ENCODE measurements at places on chromosomes 3 and 15. TPM values are rescaled to one million over a fixed set of nuclear protein-coding genes. Genes with fewer than 3 reads are reported as not detected.

Gene SAMD7
- not detected for total RNA-seq

Gene CISH
- 4.9 TPM for total RNA-seq

Gene GPR171
- total RNA-seq: not detected

Gene DPPA2
- 0.69 TPM for total RNA-seq

Gene ATR
- total RNA-seq: 20.3 TPM

Gene SLC24A5
- not detected for total RNA-seq

Gene NOX5
- total RNA-seq: not detected

Gene SLCO2A1
- 27.9 TPM for total RNA-seq

Gene EEFSEC
- 10.6 TPM for total RNA-seq

Gene SH2D7
- not detected for total RNA-seq

GRCh38 chr3:56884387-56884786, 82.6 kb upstream of the ARHGEF3 start:
- DNase-seq: no peak

- DNase-seq: no peak
These were observed 27.1 kb downstream of the CHST2 start for GRCh38 chr3:143146486-143147274.

- no peak for DNase-seq
These were observed 4.6 kb downstream of the MYRIP start for GRCh38 chr3:39814007-39814406.

GRCh38 chr3:171851660-171852058, 8.5 kb downstream of the TMEM212 start:
- no peak for DNase-seq

GRCh38 chr3:191753196-191753595, 292.2 kb downstream of the PYDC2 start:
- DNase-seq: no peak

- DNase-seq: no peak
These were observed 28.8 kb upstream of the ST3GAL6 start for GRCh38 chr3:98734306-98734705.

DNA sequence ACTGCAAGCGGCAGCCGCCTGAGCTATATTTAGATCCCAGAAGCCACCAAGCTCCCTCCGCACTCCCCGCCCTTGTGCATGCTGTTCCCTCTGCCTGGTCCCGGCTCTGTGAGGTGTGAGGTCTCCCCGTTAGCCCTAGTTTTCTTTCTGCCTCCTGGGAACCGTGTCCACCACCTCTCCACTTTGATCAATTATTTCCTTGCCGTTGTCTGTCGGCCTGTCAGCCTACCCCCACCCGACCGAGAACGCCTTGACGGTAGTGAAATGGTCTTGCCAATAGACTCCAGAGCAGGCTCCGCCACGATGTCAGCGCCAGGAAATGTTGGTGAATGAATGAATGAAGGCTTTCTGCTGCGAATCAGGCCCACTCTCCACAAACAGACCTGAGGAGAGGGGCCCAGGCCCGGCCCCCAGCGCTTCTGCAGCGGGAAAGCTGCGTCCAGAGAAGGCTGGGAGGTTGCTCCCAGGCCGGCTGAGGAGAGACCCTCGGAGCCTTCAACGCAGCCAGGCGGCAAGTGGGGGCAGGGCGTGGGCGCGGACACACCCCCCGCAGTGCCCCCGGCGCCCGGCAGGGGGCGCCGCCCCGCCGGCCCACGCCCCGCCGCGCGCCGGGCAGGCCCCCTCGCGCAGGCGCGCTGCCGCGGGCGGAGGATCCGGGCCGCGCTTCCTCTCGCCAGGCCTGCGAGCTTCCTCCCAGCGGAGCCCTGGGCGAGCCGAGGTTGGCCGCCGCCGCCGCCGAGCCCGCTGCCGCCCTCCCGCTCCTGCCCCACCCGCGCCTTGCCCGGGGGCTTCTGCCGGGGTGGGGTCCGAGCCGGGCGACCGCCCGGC, at the start of gene CSK:
CSK (plus strand) TSS at position 650 of the 828 bp plus-strand sequence. CDS start 16,218 bp downstream, outside the sequence.
- peak; percentile 69 for DNase-seq

DNA sequence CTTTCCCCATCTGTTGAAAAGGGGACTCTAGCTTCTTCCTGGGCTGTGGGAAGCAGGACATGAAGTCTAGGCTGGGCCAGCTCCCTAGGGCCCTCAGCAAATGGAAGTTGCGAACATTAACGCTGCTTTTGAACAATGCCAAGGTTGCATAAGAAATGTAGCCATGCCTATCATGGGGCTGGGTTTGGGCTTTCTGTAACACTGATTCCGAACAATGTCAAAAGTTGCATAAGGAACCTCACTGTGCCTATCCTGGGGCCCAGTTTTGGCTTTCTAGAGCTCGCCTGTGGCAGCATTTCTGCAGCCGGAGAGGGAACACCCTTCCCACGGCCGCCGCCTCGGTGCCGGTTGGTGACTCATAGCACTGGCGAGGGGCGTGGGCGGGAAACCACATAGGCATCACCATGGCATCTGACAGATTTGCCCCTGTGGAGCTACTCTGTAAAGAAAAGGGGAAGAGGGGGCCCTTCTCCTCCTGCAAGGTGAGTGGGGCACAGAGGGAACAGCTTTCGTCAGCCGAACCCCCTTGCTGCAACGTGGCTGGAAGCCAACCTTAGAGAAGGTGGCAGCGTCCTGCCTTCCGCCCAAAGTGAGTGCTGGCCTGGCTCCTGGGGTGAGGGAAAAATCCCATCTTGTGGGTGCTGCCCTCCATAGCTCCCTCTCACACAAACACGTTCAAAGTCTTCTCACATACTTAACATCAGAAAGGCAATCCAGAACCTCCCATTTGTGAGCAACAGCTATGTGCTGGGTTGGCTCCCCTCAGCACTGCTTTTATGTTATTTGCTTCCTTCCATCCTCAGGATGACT, 46.6 kb upstream of the ATP2B2 start:
- no peak for DNase-seq

All from progenitor cell of endocrine pancreas (in vitro differentiated cells).